CD14-positive monocyte (primary cell): ENCODE measurements at places on chromosomes 11 and 22.
A peak's percentile ranks its signal among the peaks of the same experiment; 100 is the strongest.

DNA sequence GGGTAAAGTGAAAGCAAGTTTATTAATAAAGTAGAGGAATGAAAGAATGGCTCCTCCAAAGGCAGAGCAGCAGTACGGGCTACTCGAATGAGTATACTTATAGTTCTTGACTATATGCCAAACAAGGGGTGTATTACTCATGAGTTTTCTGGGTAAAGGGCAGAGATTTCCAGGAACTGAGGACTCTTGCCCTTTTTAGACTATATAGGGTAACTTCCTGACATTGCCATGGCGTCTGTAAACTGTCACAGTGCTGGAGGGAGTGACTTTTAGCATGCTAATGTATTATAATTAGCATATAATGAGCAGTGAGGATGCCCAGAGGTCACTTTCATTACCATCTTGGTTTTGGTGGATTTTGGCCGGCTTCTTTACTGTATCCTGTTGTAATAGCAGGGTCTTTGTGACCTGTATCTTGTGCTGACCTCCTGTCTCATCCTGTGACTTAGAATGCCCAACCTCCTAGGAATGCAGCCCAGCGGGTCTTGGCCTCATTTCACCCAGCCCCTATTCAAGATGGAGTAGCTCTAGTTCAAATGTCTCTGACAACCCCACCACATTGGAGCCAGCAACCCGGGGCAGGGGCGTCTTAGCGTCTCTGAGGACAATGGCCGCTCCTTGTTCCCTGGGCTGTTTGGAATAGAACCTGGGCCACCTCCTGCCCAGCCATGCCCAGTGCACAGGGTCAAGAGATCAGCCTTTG lies 34.9 kb upstream of the CD82 start:
- peaks cover 11% of the 10 kb centered on the region for H3K4me1 ChIP-seq
- H3K27ac ChIP-seq, result no peak overlapping the region
- H3K27me3 ChIP-seq, result no peaks in the 10 kb centered on the region
- H3K4me3 ChIP-seq, result no peak overlapping the region
- DNase-seq, result peak; percentile 10

DNA sequence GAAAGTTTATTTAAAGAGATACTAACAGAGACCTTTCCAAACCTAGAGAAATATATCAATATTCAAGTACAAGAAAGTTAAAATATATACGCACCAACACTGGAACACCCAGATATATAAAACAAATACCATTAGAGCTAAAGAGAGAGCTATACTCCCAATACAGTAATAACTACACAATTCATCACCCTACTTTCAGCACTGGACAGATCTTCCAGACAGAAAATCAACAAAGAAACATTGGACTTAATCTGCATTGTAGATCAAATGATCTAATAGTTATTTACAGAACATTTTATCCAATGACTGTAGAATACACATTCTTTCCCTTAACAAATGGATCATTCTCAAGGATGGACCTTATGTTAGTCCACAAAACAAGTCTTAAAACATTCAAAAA lies 311.9 kb downstream of the METTL15 start:
- no peaks in the 10 kb centered on the region for H3K27me3 ChIP-seq
- no peaks in the 10 kb centered on the region for H3K36me3 ChIP-seq
- H3K4me3 ChIP-seq, result no peak overlapping the region
- H3K4me1 ChIP-seq, result no peaks in the 10 kb centered on the region
- no peak overlapping the region for H3K27ac ChIP-seq
- DNase-seq, result no peak

- DNase-seq, result no peak
- H3K4me1 ChIP-seq, result no peaks in the 10 kb centered on the region
- peaks cover 16% of the 10 kb centered on the region for H3K27me3 ChIP-seq
- no peak within 1 kb of the TSS for H3K4me3 ChIP-seq
- H3K36me3 ChIP-seq, result no peaks in the 10 kb centered on the region
- no peak within 1 kb of the TSS for H3K27ac ChIP-seq
Measured at GRCh38 chr11:8080674-8081590, at the start of gene TUB. Gene TUB (plus strand): TSS chr11:8081211. CDS start chr11:8081511, 300 bp downstream.

GRCh38 chr22:44647141-44647540 lies 54.9 kb upstream of the PRR5 start:
- no peak overlapping the region for H3K4me3 ChIP-seq
- H3K27ac ChIP-seq, result no peak overlapping the region
- no peak for DNase-seq
- peaks cover 11% of the 10 kb centered on the region for H3K4me1 ChIP-seq
- no peaks in the 10 kb centered on the region for H3K27me3 ChIP-seq
- no peaks in the 10 kb centered on the region for H3K36me3 ChIP-seq

DNA sequence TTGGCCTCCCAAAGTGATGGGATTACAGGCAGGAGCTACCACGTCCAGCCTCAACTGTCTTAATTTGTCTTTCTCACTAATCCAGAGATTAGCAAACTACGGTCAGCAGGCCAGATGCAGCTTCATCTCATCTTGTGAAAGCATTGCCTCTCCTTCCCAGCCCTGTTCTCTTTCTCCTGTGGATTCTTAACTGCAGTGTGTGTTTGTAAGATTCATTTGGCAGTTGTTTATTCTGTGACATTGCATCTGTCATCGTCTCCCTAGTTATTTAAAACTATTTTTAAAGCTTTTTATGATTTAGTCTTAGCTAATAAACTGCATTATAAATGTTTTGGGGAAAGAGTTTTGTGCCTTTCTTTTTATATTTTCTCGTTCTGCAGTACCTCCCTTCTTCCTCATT lies 29.2 kb downstream of the RNF169 start:
- no peaks in the 10 kb centered on the region for H3K36me3 ChIP-seq
- no peaks in the 10 kb centered on the region for H3K27me3 ChIP-seq
- H3K4me1 ChIP-seq, result peaks cover 29% of the 10 kb centered on the region
- no peak overlapping the region for H3K27ac ChIP-seq
- no peak overlapping the region for H3K4me3 ChIP-seq
- no peak for DNase-seq

DNA sequence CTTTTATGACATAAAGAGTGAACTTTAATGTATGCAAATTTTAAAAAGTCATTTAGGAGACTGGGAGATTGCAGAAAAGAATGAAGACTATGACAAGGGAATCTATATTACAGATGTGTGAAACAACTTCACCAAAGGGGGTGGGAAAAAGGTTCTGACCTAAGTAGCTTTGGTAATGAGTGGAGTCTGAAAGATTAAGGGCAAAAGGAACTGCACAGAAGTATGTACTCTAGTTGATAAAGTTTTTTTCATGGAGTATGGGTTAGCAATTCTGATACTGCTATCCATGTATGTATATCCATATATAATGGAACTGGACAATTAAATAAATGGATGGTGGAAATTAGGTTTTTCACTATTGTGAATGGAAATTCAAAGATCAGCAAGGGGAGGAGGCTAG lies 9.2 kb downstream of the CKAP5 start:
- H3K4me1 ChIP-seq, result no peaks in the 10 kb centered on the region
- no peaks in the 10 kb centered on the region for H3K36me3 ChIP-seq
- no peak for DNase-seq
- no peaks in the 10 kb centered on the region for H3K27me3 ChIP-seq
- peak overlapping the region; percentile 26 for H3K27ac ChIP-seq
- no peak overlapping the region for H3K4me3 ChIP-seq

DNA sequence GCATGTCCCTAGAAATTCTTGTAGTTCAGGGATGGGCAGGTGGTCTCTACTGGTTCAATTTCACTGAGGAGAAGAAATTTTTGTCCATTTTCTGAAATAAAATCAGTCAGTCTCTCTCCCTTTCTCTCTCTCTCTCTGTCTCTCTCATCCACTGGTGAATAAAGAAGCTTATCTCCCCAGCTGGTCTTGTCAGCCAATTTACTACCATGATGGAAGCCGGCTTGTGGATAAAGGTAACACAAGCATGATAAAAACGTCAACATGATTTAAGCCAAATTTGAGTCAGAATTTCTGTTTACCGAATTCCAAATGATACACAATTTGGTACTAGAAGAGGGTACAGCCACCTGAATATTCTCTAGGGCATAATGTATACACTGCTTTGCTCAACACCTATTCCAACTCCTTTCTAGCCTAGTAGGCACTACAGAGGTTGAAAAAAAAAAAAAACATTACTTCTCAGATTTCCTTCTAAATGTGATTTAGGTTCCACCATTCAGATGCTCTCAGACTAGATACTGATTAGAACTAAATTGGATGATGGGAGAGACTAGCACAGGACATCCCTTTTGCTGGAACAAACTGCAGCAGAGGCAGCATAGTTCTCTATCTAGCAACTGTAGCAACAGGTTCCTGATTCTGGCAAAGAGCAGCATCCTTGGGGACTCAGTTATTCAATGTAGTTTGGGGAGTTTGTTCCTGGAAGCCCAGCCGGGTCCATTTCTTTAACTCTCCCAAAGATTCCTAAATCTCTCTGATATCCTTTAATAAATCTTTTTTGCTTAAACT lies 18.8 kb downstream of the PAK1 start:
- H3K27me3 ChIP-seq, result no peaks in the 10 kb centered on the region
- no peak overlapping the region for H3K4me3 ChIP-seq
- H3K36me3 ChIP-seq, result no peaks in the 10 kb centered on the region

DNA sequence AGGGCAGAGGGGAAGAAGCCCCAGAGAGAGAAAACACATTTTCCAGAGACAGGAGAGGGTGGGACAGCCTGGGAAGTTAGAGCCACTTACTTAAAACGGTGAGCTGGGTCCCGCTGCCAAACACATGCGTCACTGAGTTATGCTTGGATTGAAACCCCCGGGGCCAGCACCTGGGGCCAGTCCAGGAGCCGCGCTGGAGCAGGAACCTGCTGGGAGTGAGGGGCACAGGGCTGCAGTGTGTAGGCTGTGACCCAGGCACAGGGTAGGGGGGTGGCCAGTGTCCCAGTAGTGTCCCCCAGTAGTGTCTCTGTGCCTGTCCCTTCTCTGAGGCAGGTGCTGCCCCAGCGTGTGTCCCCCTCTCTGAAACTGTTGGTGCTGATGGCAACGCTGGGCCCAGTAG lies 5.2 kb downstream of the IGLL1 start:
- no peak overlapping the region for H3K4me3 ChIP-seq
- no peaks in the 10 kb centered on the region for H3K36me3 ChIP-seq
- H3K27me3 ChIP-seq, result peaks cover 8% of the 10 kb centered on the region
- H3K27ac ChIP-seq, result no peak overlapping the region

DNA sequence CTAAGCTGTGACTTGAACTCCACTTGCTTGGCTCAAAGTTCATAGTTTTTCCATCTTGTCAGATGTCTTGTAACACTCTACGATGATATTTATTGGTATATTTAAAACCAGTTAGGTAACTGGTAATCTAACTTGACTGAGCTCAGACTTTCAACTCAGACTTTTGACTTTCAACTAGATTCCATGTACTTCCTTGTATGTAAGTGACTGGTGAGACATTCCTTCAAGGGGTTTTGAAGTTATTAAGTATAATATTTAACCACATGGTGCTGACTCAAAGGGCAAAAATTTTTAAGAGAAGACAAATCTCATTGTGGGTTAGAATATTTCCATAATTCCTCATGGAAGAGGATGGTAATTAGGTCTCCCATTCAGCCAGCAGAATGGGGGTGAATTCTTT lies 631.3 kb upstream of the ANO5 start:
- DNase-seq, result no peak
- no peaks in the 10 kb centered on the region for H3K27me3 ChIP-seq
- no peak overlapping the region for H3K27ac ChIP-seq
- no peak overlapping the region for H3K4me3 ChIP-seq

DNA sequence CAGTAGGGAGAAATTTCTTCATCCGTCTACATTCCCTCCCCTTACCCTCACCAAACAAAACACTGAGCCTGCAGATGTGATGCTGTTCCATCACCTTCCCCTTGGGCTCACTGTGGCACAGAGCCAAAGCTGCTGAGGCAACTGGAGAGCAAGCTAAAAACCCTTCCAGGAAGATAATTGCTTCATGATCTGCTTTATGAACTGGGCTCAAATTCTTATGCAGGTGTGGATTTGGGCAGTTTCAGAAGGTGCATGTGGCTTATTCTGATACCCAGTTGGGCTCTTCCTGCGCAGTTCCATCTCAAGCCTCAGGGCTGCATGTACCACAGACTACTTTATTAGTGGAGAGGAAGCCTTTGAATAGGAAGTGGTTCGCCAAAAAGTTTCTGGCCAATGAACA lies 58.3 kb downstream of the AAMDC start:
- peaks cover 95% of the 10 kb centered on the region for H3K36me3 ChIP-seq
- no peak for DNase-seq
- H3K4me1 ChIP-seq, result no peaks in the 10 kb centered on the region
- no peaks in the 10 kb centered on the region for H3K27me3 ChIP-seq
- no peak overlapping the region for H3K4me3 ChIP-seq
- H3K27ac ChIP-seq, result no peak overlapping the region

DNA sequence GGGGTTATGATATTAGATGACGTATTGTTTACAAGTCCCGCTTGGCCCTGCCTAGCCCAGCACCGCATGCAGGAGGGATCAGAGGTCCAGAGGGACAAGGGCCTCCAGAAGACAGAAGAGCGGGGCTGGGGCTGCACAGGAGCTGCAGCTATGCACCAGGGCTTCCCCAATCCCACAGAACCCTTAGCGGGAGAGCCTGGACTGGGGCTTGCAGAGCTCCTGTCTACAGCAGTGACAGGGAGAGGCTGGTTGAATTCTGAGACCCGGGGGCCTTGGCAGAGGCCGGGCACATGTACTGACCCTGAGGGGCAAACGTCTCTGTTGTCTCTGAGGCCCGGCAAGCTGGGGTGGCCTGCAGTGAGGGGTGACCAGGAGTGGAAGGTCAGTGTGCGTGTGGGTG lies 6.9 kb downstream of the KIAA0930 start:
- peaks cover 100% of the 10 kb centered on the region for H3K4me1 ChIP-seq
- H3K27ac ChIP-seq, result peak overlapping the region; percentile 76
- no peaks in the 10 kb centered on the region for H3K27me3 ChIP-seq
- peak overlapping the region; percentile 72 for H3K4me3 ChIP-seq

- H3K4me3 ChIP-seq, result no peak overlapping the region
- no peak for DNase-seq
- H3K4me1 ChIP-seq, result no peaks in the 10 kb centered on the region
- H3K27me3 ChIP-seq, result no peaks in the 10 kb centered on the region
Measured at GRCh38 chr11:110447897-110448745, 18.4 kb downstream of the FDX1 start.

DNA sequence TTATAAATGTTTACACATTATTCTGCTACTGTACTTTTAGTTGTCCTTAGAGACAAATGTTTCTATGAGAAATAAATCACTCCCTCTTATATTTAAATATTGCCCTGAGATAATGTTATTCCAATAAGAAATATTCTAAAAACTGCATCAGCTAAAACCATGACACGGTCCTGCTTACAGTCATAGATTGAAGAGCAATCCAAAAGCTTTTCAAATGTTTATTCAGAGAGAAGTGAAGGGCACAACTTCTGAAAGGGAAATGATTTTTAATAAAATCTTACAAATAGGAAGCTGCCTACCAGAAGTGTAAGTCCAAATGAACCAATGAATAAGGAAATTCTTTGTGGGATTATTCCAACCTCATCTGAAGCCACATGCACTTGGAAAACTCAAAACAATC lies 49.2 kb downstream of the STK33 start:
- H3K36me3 ChIP-seq, result no peaks in the 10 kb centered on the region
- no peaks in the 10 kb centered on the region for H3K4me1 ChIP-seq
- no peaks in the 10 kb centered on the region for H3K27me3 ChIP-seq
- no peak overlapping the region for H3K4me3 ChIP-seq
- H3K27ac ChIP-seq, result no peak overlapping the region
